Stimulated activated CD4-positive, alpha-beta T cell treated with anti-CD3 and anti-CD28 coated beads, Interleukin-4, amount 100 ng/mL, for 4 hours (primary cell): ENCODE measurements at places on chromosomes 12 and 14.

GRCh38 chr12:72485017-72485701, 213.0 kb downstream of the TRHDE start:
- DNase-seq = no peak

DNA sequence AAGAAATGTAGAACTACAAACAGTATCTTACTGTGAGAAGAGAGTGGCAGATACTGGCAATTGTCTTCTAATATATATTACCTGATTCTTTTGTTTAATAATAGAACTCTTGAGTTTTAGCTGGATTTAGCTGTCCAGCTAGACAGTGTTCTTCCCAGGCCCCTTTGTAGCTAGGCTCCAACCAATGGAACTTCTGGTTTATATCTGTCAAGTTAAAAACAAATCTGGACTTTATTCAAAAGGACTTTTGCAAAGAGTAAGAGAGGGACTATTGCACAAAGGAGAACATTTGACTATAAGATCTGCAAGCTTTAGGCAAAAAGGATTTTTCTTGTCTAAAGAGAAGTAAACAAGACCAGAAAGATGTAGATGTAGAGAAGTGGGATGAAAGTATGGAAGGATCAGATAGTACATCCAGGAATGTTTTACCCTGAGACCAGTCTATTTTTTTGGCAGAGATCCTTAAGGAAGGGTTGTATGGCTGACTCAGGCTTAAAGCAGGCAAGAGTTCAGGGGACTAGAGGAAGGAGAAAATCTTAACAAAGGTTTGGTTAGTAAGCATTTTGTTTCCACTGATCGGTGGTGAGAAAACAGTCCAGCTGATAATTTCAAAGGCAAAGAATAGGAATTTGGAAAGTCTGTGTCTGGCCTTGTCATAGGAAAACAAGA, 111.1 kb upstream of the PLEKHA5 start:
- no peak for DNase-seq

- no peak for DNase-seq
Measured at GRCh38 chr14:76656592-76656991, 104.7 kb upstream of the VASH1 start.

DNA sequence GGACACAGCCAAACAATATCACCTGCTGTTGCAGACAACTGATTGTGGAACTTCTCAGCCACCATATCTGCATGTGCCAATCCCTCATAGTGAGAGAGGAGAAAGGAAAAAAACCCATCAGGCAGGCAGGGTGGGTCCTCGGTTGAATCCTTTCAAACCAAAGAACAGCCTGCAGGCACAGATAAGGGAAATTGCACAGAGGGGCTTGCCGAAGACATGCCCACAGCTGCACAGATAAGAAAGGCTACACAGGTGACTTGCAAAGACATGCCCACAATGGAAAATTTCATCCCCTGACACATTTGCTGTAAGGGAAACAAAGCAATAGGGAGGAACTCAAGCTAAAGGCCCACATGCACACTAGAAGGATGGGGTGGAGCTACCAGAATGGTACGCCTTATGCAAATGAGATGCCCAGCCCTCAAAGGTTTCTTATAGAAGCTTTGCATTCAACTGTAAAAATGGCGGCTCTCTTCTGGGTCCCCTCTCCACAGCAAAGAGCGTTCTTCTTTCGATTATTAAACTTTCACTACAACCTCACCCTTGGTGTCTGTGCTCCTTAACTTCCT, 170.0 kb upstream of the TMPO start:
- no peak for DNase-seq

GRCh38 chr12:19867151-19867550, 427.9 kb downstream of the AEBP2 start:
- no peak for DNase-seq

GRCh38 chr12:49869816-49870500, 27.1 kb upstream of the BCDIN3D start:
- DNase-seq = no peak

GRCh38 chr12:30973175-30973574, 46.6 kb downstream of the TSPAN11 start:
- no peak for DNase-seq

DNA sequence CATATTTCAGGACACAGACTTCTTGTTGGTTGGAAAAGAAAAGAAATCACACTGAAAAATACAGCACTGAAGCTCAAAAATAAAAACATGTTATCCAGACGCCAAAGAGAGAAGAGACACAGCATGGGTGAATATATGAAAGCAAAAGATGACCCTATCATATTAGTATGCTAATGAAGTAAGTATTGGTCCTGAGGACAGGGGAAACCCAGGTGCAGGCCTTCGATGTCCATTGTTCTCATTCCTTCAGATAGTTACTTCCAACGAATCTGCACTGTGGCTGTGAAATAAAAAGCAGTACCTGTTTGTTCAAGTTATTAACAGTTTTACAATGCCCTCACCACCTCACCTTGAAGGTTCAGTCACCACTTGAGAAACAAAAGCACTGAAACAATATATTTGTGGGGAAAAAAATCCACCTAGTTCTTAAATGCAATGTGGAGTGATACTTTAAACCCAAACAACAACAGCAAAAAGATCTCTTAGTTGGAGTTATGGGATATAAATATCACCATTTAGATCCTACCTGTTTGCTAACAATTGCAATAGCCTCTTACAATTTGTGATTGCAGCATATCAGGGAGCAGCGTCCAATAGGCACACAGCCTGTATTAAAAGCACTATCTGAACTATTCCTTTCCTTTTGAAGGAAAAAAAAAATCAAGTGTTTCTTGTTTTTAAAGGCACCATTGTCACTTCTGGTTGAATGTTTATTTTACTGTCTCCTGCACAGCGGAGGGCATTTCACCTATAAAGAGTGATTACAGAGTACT, 188.1 kb downstream of the BCAT1 start:
- DNase-seq = no peak

DNA sequence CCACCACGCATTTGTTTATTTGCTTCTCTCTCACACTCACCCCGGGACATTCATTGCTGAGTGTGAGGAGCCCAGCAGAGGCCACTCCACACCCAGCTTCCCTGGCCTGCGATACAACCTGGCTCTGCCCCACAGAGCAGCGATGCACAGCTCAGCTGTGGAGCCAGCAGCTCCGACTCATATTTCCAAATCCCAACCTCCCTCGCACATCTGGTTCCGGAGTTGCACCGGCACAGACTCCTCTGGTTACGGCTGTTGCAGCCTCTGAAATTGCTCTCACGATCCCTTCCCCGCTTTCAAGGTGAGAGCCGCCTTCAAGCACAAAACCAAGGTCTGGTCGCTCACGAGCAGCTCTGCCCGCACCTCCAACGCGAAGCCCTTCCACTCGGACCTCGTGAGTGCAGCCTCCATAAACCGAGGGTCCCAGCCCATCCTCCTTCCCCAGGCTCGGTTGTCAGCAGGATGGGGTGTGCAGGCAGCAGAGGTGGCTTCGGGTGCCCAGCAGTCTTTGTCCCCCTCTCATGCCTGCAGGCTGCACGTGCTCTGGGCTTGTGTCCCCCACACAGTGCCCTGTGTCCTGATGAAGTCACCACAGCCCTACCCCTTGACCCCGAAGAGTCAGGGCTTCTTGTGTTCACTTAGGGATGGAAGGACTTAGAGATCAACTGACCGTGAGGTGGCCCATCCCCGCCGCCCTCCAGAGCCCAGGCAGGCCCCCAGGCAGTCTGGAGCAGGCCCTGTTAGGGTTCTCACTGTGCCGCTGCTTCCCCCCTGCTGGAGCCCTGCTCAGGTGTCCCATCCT, 184.3 kb downstream of the ADGRD1 start:
- DNase-seq = no peak

DNA sequence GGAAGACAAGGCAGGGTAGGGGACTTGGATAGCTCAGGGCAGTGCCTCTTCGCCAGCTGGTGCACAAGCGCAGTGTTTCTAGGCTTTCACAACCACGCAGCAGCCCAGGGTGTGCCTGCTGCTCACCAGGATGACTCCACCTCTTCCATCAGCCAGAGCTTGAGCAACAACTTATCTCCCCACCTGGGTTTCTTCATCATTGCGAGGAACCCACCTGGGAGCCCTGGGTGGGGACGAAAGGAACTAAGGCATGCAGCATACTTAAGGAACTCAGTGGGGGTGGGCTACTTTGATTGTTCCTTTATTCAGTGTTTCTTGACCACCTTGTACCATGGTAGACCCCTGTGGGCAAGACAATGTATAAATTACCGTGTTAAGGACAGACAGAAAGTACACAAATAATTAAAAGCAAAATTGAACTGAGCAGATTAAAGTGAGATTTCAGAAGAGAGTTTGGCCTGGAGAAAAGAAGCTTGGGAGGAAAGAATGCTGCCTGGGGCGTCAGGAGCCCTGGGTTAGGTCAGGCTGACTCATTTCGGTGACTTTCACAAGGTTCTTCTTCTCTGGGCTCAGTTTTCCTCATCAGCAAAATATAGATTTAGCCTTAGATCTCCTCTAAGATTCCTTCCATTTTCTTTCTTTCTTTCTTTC, 22.9 kb downstream of the KRT18 start:
- no peak for DNase-seq

DNA sequence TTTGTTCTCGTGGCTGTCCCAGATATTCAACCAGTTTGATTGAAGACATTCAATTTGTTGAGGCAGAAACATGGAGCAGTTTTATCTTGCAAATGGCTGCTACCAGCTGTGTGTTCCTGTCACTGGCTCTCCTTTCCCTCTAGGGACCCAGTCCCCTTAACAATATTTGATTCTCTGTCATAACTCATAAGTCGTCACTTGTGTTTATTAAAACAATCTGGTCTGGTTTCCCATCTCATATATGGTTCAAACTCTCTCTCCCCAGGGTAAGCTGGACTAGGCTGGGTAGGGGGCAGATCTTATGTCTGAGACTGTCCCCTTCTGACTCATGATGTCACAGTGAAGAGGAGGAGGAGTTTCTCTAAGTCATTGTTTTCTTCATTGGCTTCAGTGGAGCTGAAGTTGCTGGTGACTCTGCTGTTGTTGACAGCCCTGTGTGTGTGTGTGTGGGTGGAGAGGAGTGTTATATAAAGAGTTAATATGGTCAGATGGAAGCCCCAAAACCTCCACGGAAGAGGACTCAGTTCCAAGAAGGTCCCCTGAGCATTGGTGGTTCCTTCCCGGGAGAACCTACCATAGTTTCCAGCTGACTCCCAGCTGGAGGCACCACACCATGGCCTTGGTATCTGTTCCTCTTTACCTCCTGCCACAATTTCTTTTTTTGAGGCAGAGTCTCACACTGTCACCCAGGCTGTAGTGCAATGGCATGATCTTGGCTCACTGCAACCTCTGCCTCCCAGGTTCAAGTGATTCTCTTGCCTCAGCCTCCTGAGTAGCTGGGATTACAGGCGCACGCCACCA, 16.1 kb upstream of the GNG2 start:
- DNase-seq = no peak

GRCh38 chr14:93892923-93893558, 34.1 kb upstream of the FAM181A start:
- peak; percentile 73 for DNase-seq

- no peak for DNase-seq
Measured at GRCh38 chr12:79891506-79892162, 43.3 kb downstream of the PPP1R12A start.

DNA sequence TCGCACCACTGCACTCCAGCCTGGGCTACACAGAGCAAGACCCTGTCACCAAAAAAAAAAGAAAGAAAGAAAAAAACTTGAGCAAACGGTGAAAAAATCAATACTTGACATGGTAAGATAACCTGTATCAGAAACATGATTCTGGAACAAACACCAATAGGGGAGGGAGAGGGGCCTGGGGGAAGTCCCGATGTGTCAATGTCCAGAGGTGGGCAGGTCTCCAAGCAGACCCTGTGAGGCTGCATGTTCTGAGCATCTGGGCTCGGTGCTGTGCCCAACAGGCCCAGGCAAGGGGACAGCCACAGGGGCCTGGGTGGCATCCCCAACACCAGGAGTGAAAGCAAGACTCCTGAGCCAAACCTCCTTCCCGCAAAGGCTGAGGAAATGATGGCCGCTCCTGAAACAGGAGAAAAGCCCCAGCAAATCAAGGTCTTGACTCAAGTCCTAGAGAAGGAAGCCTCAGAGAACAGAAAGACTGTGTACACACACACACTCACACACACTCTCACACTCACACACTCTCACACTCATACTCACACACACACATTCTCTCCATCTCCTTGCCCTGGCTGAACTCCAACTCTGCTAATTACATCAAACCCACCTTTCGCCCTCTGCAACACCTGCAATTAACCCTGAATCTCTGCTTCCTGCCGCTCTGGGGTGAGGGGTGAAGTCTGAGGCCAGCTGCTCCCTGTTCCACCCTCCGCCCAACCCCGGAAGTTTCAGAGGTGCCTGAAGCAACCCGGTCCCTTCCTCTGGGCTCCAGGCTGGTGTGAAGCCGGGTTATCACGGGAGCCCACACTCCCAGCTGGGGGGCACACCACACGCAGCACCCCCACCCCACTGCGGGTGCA, 20.4 kb downstream of the CCDC88C start:
- DNase-seq = peak; percentile 39

DNA sequence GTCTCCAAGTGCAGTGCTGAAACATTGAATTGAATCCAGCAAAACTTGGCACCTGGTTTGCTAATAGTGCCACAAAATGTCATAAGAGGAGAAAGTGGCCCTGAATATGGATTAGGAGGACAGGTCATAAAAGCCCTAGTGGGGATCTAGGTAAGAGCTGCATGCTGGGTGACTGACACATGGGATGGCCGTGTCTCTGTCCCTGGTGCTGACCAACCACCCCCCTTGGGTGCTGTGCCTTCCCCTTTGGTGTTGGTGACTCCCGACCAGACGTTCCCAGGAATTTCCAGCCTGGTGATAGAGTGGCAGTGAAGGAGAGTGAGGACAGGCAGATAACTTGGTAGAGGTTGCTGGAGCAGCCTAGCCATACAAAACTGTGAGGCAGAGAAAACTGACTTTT, 142.8 kb downstream of the VRK1 start:
- no peak for DNase-seq

DNA sequence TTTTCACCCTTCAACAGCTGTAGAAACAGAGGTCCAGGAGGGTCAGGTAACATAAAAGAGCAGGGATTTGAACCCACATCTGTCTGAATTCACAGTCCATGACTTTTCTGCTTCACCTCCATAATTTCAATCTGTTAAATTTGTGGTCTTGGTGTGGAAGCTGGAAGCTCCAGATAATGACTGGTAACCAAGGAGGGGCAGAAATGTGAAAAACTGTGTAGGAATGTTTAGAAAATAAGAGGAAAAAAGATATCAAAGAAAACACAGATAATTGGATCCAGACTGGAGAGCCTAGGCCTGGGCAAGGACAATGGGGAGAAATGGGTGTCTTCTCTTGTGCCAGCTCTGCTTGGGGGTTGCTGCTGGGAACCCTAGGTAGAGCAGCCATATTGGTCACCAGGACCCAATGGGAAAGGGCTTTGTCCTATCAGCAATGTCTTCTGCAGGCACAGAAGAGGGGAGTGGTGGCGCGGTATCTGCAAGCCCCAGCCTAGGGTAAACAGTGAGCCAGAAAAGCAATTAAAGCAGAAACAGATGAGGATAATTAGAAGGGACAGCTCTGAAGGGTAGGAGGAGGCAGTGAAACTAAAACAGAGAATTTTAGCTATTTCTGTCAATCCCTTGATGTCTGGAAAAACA, 54.3 kb upstream of the CCDC91 start:
- no peak for DNase-seq

DNA sequence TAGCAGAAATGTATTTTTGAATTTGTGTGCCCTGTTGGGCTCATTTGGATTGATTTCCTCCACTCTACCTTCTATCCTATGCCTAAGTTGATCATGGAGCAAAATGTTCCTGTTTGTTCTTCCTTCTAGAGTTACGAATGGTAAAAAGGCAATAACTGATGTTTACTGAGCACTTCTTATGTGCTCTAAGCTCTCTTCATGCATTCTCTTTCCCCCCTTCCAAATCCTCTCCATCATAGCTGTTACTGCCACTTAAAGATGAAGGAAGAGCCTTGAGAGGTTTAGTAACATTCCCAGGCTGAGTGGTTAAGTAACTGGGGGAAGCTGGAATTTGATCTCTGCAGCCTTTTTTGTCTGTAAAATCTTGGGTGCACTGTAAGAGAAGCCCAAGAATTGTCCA, 60.1 kb downstream of the CHST11 start:
- no peak for DNase-seq
